ENCODE measurements at places on chromosomes 12 and 14.

DNA sequence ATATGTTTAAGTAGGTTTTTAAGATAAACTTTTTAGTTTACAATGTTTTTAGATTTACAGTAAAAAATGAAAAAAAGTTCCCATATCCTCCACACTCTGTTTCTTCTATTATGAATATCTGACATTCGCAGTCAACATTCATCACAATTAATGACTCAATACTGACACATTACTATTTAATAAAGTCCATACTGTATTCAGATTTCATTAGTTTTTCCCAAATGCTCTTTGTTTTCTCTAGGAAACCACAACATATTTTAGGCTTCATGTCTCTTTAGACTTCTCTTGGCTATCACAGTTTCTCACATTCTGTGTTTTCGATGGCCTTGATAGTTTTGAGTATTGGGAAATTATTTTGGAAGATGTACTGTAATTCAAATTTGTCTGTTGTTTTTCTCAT lies 399.8 kb downstream of the SLC6A15 start:
- no peak for DNase-seq

GRCh38 chr14:44170556-44170955 lies 336.5 kb downstream of the FSCB start:
- no peak for DNase-seq

DNA sequence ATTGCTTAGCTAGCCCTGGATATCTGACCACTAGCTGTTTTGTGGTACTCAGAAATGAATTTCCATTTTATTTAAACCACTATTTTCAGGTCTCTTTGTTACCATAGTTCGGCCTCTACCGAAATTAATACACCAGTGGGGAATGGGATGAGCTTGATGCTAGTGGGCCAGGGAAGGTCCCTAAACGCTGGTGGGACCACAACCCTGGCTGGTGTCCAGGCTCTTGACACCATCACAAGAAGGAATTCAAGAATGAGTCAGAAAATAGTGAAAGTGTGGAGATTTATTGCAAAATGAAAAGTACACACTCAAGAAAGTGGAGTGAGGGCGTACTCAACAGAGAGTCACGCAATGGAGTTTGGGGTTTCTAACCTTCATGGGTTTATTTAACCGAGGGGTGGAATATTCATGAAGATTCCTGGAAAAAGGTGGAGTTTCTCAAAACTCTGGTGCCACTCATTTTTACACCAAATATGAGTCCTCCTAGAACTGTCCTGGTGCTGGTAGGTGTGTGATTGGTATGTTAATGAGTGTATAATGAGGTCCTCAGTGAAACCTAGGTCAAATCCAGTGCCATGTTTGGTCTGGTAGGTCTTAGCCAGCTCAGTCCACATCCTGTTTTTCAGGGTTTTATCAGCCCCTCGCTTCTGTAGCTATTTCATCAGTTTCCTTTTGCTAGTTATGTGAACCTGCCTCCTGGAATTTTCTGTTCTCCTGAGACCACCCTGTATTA lies 38.9 kb upstream of the LRP6 start:
- DNase-seq = no peak

GRCh38 chr12:12776261-12776660 lies 9.2 kb upstream of the APOLD1 start:
- no peak for DNase-seq

GRCh38 chr12:131732-132495 lies 65.3 kb downstream of the IQSEC3 start:
- no peak for DNase-seq

- DNase-seq = no peak
These were observed 26.3 kb upstream of the ST8SIA1 start for GRCh38 chr12:22360774-22361173.

DNA sequence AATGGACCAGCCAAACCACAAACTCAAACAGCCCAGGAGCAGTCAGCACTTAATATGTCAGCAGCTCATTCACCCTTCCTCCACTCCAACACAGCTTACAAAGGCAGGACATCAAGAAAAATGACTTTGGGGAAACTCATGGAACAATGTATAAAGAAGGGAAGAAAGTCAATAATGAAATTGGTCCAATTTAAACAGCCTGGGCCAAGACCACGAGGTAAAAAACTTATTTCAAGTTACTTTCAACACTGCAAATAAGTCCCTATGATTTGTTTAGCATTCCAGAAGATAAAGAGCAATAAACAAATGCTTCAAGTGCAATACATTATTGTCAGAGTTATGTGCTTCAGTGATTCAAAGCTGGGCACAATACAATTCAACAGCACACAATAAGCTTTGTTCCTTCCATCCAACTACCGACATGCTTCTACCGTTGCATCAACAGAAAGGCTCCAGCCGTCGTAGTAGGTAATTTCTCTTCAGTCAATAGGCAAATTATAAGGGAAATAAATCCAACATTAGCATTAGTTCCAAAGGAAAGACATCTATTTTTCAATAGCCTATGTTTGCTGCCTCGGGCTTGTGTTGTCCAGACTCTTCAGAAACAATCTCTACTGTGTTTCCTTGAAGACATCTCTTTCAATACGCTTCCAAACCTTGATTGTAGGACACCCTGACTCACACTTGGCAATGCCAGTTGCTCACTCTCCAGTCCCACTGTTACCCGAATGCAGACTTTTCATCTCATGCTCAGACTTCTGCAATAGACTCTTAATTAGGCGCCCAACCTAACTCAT lies 225.7 kb downstream of the NUAK1 start:
- no peak for DNase-seq

DNA sequence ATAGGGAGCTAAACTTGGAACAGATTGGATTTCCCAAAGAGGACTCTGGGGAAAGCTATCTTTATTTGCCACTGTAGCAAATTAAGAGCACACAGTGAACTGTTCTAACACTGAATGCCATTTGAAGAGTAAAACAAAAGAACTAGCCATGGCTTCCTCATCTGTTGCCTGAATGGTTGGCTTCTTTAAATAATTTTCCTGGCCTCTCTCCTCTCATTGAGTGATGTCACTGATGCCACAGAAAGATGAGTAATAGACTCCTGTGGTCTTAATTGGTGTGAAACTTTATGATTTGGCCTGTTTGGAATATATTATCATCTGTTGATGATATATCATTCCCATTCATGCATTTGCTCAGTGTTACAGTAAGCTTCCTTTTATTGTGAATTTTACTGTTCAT lies 42.5 kb downstream of the WDR20 start:
- no peak for DNase-seq

GRCh38 chr12:47903151-47903611 lies 1.6 kb downstream of the VDR start:
- DNase-seq = no peak

GRCh38 chr12:77723308-77723707 lies 107.4 kb upstream of the NAV3 start:
- DNase-seq = no peak

- no peak for DNase-seq
These were observed 8.1 kb upstream of the TMED10 start for GRCh38 chr14:75184492-75184891.

- peak; percentile 30 for DNase-seq
These were observed 17.7 kb downstream of the SLC25A29 start for GRCh38 chr14:100288382-100289185.

DNA sequence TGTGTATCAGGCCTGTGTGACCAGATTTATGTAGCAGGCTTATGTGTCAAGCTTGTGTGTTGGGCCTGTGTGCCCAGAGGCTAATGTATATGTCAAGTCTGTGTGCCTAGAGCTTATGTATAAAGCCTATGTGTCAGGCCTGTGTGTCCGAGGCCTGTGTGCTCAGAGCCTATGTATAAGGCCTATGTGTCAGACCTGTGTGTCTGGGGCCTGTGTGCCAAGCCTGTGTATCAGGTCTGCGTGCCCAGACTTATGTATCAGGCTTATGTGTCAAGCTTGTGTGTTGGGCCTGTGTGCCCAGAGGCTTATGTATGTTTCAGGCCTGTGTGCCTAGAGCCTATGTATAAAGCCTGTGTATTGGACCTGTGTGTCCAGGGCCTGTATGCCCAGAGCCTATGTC lies 249.3 kb upstream of the AVPR1A start:
- no peak for DNase-seq

GRCh38 chr12:121337416-121337815 lies 14.8 kb downstream of the ANAPC5 start:
- DNase-seq = no peak

DNA sequence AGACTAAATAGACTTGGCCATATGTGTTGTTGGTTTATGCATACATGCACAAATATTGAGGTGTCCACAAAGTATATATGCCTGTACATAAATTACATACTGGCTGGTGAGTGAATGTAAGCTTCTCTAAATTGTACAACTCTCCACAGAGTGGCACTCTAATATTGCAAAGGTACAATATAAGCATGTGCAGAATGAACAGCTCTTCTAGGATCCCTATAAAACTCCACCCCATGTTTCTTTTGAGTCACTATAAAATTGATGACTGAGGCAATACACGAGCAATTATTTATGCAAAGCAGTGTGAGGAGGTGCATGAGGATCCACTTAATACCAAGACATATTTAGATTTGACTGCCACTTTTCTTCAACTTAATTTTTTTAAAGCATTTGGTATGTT lies 172.2 kb downstream of the NAV3 start:
- peak; percentile 7 for DNase-seq
